ENCODE measurements at places on chromosomes 2 and 18. TPM values are rescaled to one million over a fixed set of nuclear protein-coding genes. Genes with fewer than 3 reads are reported as not detected.

SERPINB10 gene
- not detected for total RNA-seq

FAM110C gene
- 2.6 TPM for total RNA-seq

DSG4 gene
- total RNA-seq, result 0.17 TPM

DLX1 gene
- 10.0 TPM for total RNA-seq

DNA sequence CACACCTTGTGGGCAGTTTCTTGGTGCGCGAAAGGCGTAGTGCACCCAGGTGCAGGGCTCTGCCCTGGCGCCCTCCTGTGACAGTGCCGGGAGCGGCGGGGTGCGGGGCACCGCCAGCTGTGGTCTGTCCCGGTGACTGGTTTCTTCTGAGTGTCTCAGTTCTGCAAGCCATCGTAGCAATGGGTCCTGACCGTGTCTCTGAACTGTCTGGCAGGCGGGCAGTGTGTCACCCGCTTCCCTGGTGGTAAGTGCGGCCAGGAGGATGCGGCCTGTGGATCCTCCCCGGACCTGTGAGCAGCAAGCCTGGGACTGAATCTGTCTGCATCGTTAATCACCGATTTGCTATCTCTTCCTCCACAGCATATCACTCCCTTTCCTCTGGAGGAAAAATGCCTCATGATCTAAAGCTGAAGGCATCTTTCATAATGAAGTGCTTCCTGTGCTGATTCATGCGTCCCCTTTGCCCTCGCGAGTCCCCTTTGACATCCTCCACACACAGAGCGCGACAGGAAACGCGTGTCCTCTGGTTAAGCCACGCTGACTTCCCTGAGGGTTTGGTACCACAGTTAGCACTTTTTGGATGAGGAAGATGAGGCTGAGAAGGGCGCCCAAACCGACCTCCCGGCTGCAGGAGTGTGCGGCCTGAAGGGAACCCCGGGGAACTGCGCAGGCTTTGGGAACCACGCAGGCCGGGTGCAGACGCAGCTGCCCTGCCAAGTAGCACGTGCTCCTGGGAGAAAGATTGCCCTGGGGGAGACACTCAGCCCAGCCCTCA lies 416.0 kb upstream of the HS6ST1 start:
- DNase-seq, result no peak
- no peak overlapping the region for H3K27ac ChIP-seq

DNA sequence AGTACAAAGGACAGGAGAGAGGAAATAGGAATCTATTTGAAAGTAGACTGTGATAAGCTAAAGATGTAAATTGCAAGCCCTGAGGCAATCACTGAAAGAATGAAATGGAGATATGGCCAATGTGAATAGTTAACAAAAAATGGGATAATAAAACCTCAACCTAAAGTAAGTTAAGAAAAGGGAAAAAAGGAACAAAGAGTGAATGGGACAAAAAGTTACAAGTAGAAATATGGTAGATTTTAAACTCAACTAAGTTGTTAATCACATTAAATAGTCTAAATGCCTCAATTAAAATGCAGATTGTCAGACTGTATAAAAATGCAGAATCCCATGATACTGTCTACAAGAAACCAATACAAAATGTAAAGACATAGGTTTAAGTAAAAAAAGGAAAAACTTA lies 165.2 kb upstream of the RBMS1 start:
- H3K27me3 ChIP-seq, result no peaks in the 10 kb centered on the region
- no peak overlapping the region for H3K4me3 ChIP-seq
- H3K4me1 ChIP-seq, result peaks cover 4% of the 10 kb centered on the region
- no peaks in the 10 kb centered on the region for H3K36me3 ChIP-seq
- DNase-seq, result no peak

DNA sequence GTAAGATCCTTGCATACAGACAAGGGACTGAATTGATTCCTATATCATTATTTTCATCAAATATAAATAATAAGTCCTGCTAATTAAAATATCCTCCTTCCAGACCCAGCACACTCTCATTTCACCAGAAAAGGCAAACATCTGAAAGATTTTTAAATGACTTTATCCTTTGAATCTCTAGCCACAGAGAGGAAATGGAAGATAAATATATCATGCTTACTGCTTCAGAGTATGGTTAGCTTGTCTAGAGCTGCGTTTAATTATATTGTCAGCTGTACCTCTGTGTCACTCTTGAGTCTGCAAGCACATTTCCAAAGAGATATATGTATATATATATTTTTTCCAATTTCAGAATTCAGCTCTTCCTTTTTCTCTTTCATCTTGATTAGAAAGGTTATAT lies 232.7 kb downstream of the TRIB2 start:
- H3K27me3 ChIP-seq, result peaks cover 3% of the 10 kb centered on the region
- H3K4me3 ChIP-seq, result no peak overlapping the region
- no peak overlapping the region for H3K27ac ChIP-seq
- DNase-seq, result no peak
- H3K4me1 ChIP-seq, result peaks cover 23% of the 10 kb centered on the region
- no peaks in the 10 kb centered on the region for H3K36me3 ChIP-seq

- peaks cover 5% of the 10 kb centered on the region for H3K36me3 ChIP-seq
- peaks cover 13% of the 10 kb centered on the region for H3K27me3 ChIP-seq
- no peaks in the 10 kb centered on the region for H3K4me1 ChIP-seq
- no peak for DNase-seq
- no peak overlapping the region for H3K27ac ChIP-seq
- H3K4me3 ChIP-seq, result no peak overlapping the region
Observed at GRCh38 chr2:144126302-144126701, 393.6 kb downstream of the ZEB2 start.

DNA sequence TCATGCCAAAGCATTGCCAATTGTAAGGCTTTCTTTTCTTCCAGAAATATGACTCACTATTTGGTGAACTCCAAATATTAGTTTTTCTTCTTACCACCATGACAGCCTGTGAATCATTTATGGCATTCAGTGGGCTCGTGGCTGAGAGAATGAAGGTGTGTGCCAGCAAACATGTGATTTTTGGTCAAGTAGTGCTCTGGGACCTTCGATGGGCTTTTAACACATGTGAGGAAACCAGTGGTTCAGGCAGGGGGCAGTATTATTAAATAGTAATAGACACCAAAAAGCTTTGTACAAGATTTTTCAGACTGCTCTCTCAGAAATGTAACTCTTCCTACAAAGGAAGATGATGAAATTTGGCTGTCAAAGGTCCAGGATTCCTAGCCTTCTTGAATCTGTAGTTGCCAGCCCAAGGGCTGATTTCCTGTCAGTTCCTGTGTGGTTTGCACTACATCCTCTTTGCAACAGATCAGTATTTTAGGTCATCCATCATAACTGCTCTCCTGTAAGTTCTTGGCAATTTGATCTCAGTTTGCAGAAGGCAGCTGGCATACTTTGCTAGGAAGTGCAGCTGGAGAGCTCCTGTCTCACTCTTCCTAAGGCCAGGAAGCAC lies 64.3 kb downstream of the BABAM2 start:
- no peak for DNase-seq
- H3K4me3 ChIP-seq, result no peak overlapping the region
- H3K4me1 ChIP-seq, result peaks cover 18% of the 10 kb centered on the region
- H3K27me3 ChIP-seq, result no peaks in the 10 kb centered on the region
- no peak overlapping the region for H3K27ac ChIP-seq

- H3K27ac ChIP-seq, result peak overlapping the region; percentile 79
- no peaks in the 10 kb centered on the region for H3K27me3 ChIP-seq
- H3K4me3 ChIP-seq, result peak overlapping the region; percentile 26
- DNase-seq, result no peak
Observed at GRCh38 chr2:28661589-28662001, 90.0 kb upstream of the PPP1CB start.

GRCh38 chr18:63131959-63132818 lies 187.4 kb downstream of the BCL2 start:
- no peak for DNase-seq
- H3K4me1 ChIP-seq, result peaks cover 9% of the 10 kb centered on the region
- no peak overlapping the region for H3K27ac ChIP-seq

DNA sequence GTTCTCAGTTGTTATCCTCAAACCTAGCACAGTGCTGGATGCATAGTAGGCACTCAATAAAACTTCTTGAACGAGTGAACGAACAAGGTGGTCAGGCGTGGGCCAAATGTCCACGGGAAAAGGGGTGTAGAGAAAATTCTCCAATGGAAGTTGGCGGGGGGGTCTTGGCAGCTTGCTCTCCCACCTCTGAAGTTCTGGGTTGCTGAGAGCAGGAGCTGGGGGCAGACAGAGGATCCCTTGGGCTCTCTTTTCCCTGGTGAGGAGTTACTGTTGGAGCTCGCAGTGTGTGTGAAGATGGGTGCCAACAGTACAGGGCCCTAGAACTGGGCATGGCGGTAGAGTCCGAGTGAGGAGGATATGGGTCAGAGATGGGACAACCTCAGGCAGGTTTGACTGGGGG lies 2.3 kb upstream of the CRYBA2 start:
- DNase-seq, result no peak
- H3K36me3 ChIP-seq, result no peaks in the 10 kb centered on the region
- peaks cover 89% of the 10 kb centered on the region for H3K27me3 ChIP-seq
- H3K4me1 ChIP-seq, result peaks cover 5% of the 10 kb centered on the region

DNA sequence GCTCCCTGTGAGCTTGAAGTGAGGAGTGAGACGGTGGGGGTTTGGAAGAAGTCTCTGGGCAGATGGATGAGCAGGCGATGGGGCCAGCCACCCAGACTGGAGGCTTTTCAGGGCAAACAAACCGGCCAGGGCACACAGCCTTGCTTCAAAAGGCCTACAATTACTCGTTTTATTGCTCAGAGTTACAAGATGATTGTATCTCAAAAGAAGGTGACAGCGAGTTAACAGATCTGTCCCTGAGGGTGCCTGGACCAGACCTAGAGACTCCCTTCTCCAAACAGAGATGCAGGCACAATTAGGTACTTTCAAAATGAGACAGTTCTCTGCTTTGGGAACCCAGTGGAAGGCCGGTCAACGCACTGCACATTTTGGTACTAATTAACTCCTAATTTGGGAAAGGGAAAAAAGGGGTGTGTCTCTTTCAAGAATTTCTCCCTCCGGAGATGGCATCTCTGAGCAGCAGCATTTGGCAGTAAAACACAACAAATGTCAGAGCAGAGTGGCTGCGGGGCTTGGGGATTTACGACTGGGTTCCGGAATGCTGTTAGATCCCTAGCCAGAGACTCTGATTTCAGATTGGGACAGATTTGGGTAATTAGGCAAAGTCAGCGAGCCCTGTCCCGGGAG lies 226.7 kb downstream of the TTC32 start:
- no peak overlapping the region for H3K4me3 ChIP-seq
- H3K36me3 ChIP-seq, result no peaks in the 10 kb centered on the region
- no peak overlapping the region for H3K27ac ChIP-seq
- DNase-seq, result no peak
- peaks cover 34% of the 10 kb centered on the region for H3K4me1 ChIP-seq
- peaks cover 26% of the 10 kb centered on the region for H3K27me3 ChIP-seq

All from type B pancreatic cell (in vitro differentiated cells).